ENCODE measurements at places on chromosomes 16 and 17. TPM values are rescaled to one million over a fixed set of nuclear protein-coding genes. Genes with fewer than 3 reads are reported as not detected.

DNA sequence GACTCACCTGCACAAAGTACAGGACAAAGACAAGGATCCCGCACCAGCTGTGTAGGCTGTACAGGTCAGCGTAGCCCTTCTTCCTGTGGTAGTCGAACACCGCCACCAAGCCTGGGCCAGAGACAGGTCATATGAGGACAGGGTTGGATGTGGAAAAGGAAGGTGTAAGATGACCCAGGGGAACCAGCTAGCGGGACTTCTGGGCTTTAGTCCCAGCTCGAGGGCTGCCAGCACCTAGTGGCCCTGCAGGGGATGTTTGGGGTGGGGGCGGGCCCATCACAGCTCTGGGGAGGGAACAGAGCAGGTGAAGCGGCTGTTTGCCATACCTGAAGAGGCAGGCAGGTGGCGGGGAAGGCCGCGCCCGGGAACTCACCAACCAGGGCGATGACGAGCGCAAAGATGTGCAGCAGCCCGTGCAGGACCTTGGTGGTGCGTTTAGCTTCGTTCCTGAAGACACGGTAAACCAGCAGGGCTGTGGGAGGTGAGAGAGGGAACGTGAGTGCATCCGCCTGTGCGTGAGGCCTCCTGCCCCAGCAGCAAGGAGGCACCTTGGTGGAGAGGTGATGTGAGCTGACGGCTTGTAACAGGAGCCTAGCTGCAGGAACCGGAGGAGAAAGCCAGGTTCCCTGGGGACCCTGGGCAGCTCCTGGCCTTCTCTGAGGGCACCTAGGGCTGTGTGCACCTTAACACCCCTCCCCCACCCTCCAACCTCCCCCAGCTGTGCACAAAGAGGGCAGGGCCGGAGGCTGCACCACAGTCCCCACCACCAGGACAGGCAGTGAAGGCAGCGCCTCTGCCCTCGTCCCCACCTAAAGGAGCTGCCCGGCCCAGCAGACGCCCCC, 10.2 kb downstream of the CYB561 start:
- DNase-seq, result peak; percentile 72

- DNase-seq, result no peak
These were observed 35.7 kb downstream of the GNAO1 start for GRCh38 chr16:56226845-56227525.

GRCh38 chr17:19533718-19534561, at the start of gene SLC47A1:
Gene SLC47A1, plus strand, starts transcription at chr17:19533854. Its CDS starts 86 bp downstream, at chr17:19533940.
- DNase-seq, result peak; percentile 13

GRCh38 chr17:9475101-9475658, 100.4 kb downstream of the STX8 start:
- no peak for DNase-seq

GRCh38 chr16:84514295-84514873, 9.9 kb upstream of the MEAK7 start:
- DNase-seq, result no peak

GRCh38 chr17:39894681-39895376, 23.6 kb downstream of the GSDMB start:
- no peak for DNase-seq

DNA sequence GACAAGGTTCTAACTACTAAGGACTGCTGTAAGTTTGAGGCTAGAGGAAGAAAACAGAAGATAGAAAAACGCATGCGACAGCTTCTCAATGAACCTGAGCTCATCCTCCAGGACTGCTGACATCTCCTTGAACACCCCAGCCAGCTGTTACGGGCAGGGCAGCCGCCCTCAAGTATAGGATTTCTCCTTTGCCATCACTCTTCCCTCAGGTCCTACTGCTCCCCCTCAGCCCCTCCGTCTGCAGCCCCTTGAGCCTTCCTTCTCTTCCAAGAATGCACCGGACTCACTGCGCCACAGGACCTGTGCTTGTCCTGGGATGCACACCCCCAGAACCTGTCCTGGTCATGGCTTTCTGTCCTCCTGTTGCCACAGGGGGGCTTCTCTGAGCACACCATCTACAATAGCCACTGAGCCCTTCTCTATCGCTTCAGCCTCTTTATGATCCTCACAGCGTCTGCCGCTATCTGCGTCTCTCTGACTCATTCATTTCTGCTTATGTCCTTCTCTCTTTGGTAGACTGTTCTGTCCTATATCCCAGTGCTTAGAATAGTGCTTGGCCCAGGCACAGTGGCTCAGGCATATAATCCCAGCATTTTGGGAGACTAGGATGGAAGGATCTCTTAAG, 15.7 kb upstream of the XYLT2 start:
- no peak for DNase-seq

DNA sequence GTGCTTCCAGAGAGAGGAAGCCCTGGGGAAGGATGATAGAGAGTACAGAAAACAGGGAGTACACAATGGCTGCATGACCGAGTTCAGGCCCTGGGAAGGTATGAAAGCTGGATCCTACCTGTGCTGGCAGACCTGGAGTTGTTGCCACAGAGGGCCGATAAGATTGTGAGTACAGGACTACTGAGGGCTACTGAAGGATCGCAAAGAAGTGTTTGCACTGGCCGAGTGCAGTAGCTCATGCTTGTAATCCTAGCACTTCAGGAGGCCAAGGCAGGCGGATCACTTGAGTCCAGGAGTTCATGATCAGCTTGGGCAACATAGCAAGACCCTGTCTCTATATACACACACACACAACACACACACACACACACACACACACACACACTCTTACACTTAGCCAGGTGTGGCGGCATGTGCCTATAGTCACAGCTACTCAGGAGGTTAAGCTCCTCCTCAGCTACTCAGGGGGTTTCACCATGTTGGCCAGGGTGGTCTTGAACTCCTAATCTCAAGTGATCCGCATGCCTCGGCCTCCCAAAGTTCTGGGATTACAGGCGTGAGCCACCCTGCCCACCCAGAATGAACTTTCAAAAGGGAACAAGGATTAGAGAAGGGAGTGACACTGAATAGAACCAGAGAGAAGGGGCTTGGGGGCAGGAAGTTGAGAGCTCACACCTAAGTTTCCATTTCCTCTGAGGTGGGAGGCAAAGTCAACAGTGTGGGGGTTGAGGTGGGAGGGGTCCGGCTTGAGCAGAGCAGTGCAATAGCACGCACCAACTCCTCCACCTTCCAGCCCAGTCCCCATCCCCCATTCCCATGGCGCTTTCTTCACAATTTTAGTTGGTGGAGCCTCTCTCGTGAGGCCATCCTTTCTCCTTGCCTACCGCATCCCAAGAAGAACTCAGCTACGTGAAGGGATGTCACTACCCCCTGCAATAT, 7.5 kb downstream of the SCIMP start:
- DNase-seq, result no peak

Gene SPN
- total RNA-seq, result 2.0 TPM

Gene ESRP2
- total RNA-seq, result 55.0 TPM

Gene KRTAP4-12
- not detected for total RNA-seq

Gene CA7
- not detected for total RNA-seq

- DNase-seq, result no peak
These were observed 32.5 kb downstream of the PIMREG start for GRCh38 chr17:6476810-6477179.

DNA sequence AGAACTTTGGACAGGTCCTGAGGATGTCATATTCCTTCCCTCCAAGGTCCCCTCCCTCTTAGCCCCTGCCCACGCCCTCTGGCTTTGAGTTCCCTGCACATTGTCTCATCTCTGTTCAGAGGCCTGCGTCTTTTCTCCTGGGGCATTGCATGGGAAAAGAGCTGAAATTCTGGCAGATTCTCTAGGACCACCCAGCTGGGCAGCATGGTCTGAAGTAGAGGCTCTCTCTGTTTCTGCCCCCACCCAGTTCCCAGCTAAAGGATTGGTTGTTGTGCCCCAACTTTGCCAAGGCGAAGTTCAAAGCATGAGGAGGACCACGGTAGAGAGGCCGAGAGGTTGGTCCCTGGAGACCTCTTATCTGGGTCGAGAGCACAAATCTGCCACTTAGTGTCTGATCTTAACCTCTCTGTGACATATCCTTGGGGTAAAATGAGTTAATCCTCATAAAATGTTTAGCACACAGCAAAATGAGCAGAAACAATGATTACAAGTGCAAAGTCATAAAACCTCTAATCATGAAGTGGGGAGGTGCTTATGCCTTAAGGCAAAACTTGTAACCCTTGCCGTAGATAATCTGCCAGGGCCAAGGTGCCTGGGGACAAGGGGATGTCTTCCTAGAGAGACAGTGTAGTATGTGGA, 2.4 kb downstream of the ABAT start:
- DNase-seq, result no peak

- DNase-seq, result no peak
These were observed 30.8 kb upstream of the ABCA5 start for GRCh38 chr17:69357701-69358100.

GRCh38 chr16:87453326-87453725, 39.5 kb downstream of the ZCCHC14 start:
- no peak for DNase-seq

- DNase-seq, result no peak
These were observed 252.4 kb downstream of the GRIN2A start for GRCh38 chr16:9929836-9930235.

GRCh38 chr16:56630134-56630533, 2.3 kb upstream of the MT1M start:
- no peak for DNase-seq

- no peak for DNase-seq
These were observed 7.1 kb downstream of the TRAF7 start for GRCh38 chr16:2162676-2163118.

DNA sequence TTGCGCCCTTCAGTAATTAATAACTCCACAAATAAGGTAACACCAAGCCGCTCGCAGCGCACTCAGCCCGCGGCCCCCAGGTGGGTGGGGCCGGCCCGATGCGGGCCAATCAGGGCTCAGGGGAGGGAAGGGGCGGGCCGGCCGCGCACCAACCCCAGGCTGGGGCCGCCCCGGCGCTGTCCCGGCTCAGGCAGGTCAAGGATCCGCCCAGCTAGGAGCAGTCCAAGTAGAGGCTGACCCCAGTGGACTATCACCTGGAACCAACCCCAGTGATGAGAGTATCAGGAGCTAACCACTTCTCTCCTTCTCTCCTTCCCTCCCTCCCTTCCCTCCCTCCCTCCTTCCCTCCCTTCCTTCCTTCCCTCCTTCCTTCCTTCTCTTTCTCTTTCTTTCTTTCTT, 110.8 kb downstream of the C16orf78 start:
- peak; percentile 83 for DNase-seq

DNA sequence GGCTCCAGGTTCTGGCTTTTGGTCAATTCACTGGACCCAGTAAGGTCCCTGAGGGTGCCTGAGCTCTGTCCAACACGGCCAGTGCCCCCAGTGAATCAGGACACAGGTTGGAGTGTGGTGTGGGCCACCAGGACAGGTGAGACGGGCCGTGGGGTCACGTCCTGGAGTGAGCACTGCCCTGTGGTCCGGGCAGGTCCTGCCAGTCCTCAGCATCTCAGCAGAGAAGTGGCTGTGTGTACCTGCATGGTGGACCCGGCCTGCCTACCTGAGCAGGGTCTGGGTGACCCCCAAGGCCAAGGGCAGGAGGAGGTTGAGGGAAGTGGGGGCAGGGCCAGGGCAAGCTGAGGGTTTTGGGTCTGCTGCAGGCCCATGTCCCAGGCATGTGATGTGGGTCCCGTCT, 1.9 kb upstream of the GNG13 start:
- no peak for DNase-seq

DNA sequence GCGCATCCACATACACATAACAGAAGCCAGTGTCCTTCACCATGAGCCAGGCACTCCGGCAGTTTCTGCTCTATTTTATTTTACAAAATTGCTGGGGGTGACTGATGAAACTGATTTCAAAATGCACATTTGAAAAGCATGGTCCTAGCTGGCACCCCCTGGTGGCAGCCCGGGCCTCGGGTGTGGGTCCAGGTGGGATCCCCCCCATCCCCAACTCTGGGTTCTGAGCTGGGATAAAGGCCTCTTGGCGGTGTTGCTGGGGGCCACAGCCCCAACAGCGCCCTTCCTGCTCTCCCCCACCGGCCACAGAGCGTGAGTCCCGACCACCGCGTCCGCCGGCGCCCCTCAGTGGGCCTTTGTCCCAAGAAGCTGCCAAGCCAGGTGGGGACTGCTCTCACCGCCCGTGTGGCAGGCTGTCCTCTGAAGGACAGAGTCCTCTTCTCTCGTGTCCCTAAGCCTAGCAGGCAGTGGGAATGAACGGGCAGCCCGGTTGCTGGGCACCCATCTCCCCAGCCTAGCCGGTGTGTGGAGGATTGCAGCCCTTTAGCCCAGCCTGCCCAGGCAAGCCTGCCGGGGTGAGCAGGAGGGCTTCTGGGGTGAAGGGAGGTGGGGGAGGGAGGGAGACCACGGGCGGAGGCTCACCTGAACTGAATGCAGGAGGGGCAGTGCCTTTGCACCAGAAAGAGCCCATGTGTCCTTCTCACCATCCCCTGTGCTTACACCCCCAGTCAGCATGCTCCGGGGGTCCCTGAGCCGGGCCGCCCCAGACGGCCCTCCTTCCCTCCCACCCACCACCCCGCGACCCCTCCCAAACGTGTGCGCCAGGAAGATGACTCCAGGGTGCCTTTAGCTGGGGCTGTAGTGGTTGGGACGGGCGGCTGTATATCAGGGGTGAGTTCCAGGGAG, 898 bp downstream of the SNAI3 start:
- DNase-seq, result peak; percentile 42

DNA sequence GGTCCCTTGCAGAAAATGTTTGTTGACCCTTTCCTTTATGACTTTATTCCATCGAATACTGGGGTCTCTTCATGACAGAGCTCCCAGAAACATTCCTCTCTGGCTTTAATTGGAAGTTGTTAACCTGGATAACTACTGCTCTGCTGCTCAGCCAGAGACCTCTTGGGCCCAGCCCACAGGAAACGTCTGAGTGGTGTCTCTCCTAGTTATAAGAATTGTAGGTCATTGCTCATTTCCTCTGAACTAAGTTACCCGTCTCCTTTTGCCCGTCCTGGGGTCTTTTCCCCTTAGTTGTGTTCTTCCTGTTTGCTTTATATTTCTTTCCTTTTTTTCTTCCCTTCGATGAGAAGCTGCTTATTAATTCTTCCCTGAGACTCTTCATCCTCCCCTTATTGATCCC, 9.0 kb downstream of the MAP2K6 start:
- no peak for DNase-seq

DNA sequence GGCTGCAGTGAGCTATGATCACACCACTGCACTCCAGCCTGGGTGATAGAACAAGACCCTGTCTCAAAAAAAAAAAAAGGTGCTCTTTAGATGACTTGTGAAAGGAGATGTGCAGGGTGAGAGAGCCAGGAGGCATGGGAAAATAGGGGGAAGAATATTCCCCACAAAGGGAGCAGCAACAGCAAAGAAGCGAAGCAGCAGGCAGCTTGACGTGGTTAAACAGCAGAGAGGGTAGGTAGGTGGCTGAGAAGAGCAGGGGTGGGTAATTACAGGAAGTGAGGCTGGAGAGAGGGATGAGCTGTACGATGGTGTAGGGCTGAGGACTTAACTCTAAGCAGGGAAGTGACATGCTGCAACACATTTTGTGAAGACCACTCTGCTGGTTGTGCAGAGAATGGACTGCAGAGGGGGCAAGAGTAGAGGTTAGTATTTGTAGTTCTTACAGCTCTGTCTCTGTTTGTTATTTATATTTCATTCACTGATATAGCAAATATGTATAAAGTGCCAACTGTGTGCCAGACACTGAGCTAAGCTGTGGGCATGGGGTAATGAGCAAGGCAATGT, 1.6 kb downstream of the HEATR3 start:
- no peak for DNase-seq

DNA sequence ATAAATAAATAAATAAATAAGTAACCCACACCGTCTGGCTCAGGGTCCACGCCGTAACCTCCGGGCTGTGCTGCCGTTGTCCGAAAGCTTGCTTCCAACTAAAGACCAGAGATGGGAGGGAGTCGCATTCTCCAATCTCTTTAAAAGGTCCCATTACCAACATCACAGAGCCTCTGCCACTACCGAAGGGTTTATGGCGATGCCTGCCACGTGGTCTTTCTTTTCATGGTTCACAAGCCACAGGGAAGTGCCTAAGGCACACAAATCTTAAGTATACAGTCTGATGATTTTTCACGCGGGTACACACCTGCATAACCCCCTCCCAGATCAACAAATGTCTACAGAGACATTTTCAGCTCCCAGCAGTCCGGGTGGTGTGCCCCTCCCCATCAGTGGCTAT, 1.4 kb downstream of the COTL1 start:
- DNase-seq, result no peak

All from body of pancreas (tissue), 4 donors.